Activated naive CD8-positive, alpha-beta T cell treated with anti-CD3 and anti-CD28 coated beads, Interleukin-2, amount 50 U/mL, for 24 hours (primary cell): ENCODE measurements at places on chromosomes 5 and 9.

DNA sequence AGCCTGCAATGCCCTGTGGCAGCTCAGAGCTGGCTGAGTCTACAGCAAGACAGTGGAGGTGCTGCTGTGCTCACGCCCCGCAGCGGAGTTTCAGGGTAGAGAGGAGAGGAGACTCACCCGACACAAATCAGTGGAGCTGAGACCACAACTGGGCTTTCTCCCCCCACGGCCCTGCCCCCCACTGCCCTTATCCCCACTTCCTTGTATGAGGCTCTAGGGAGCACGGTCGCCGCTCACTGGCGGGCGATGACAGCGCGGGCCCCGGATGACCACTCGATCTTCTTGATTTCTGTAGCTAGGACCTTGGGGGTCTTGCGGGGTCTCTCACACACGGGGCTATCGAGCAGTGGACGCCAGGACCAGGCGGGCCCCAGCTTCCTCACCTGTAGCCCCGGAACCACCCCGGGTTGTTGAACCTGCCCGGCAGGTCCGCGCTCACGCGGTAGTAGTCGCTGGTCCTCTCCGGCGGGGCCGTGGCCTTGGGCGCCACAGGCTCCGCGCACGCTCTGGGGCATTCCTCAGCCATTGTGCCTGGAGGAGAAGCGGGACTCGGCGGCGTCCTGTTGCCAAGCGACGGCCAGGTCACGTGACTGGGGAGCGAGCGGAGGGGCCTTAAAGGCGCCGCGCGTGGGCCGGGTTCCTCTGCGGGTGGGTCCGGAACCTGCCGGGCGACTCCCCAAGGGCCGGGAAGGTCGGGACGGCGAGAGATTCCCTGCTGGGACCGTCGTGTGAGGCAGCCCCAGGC is 984 bp upstream of the MRPS2 start:
- peak; percentile 92 for DNase-seq

DNA sequence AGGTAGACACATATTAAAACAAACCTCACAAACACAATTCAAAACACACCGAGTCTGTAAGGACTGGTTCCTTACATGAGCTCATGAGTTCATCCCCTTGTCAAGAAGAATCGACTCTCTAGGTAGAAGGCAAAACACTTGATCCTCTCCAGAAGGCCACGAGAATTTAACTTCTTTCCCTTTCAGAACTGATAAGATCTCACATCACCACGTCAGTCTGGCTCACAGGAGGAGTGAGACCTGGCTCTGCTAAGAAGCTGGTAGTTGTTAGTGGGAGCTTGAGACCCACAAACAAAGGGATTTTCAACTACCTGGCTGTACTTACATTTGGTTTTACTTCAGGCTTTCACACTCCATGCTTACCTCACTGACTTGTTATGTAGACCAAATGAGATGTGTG is 459.2 kb downstream of the ARHGEF28 start:
- no peak for DNase-seq

GRCh38 chr9:94212531-94212930 is 46.6 kb upstream of the ZNF169 start:
- no peak for DNase-seq

DNA sequence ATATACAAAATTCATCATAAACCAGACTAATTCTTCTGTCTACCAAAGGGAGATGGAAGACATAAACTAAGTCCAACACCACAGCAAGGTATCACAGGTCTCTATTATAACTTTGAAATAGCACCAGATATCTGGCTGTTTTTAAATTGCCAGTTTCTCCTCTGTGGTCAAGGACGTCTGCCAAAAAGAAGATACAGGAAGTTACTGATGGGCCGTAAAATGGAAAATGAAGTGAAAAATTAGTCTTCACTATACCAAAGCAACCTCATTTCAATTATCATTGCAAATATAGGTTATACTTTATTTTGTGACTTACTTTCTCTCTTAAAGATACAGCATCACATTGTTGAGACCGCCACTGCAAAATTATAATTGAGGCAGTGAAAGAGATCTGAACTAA is 225.5 kb downstream of the NDUFS4 start:
- DNase-seq: no peak

DNA sequence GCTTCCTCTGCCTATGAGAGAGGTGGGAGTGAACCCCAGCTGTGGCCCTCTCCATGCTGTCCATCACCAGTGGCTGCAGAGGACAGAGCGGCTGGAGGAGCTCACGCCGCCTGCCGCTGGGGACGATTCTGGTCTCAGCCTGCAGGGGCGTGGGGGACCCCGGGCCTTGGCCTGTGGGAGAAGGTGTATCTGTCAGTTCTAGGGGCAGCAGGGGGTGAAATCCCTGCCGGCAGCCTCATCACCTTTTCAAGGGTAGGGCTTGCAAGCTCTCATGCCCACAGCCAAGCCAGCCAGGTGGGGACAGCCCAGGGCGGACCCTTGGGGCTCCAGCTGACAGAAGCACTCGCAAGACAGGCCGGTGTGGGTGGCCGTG is 80.2 kb downstream of the TSPAN17 start:
- no peak for DNase-seq
